Mesothelial cell of epicardium (in vitro differentiated cells): ENCODE measurements at places on chromosomes 4 and X.

DNA sequence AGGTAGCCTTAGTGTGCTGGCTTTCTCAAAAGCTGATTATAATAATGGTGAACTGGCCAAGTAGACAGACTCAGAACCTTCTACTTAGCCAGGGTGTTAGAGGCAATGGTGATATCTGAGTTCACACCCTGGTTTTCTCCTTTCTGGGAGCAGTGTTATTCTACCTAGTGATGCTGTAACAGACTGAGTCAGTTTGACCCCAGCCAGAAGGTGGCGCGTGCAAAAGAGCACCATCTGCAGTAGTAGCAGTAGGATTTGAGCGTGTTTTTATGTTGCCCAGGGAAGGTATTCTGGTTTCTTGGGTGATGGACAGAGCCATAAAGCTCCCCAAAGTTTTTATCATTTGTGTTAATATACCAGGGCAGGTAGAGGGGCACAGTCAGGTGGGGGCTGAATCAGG lies 143.8 kb upstream of the CPXCR1 start:
- no peak overlapping the region for H3K27ac ChIP-seq
- peaks cover 2% of the 10 kb centered on the region for H3K36me3 ChIP-seq
- DNase-seq: no peak
- no peak overlapping the region for H3K4me3 ChIP-seq
- H3K4me1 ChIP-seq: peaks cover 30% of the 10 kb centered on the region

GRCh38 chr4:189200353-189200752 lies 740.3 kb upstream of the FRG1 start:
- DNase-seq: no peak
- no peak overlapping the region for H3K4me3 ChIP-seq

GRCh38 chr4:82975792-82976191 lies 34.8 kb downstream of the LIN54 start:
- peaks cover 13% of the 10 kb centered on the region for H3K36me3 ChIP-seq
- no peaks in the 10 kb centered on the region for H3K27me3 ChIP-seq
- H3K4me3 ChIP-seq: no peak overlapping the region
- H3K27ac ChIP-seq: no peak overlapping the region

- H3K36me3 ChIP-seq: no peaks in the 10 kb centered on the region
- DNase-seq: no peak
- no peaks in the 10 kb centered on the region for H3K27me3 ChIP-seq
These were observed 87.7 kb upstream of the SRD5A3 start for GRCh38 chr4:55258152-55258865.

DNA sequence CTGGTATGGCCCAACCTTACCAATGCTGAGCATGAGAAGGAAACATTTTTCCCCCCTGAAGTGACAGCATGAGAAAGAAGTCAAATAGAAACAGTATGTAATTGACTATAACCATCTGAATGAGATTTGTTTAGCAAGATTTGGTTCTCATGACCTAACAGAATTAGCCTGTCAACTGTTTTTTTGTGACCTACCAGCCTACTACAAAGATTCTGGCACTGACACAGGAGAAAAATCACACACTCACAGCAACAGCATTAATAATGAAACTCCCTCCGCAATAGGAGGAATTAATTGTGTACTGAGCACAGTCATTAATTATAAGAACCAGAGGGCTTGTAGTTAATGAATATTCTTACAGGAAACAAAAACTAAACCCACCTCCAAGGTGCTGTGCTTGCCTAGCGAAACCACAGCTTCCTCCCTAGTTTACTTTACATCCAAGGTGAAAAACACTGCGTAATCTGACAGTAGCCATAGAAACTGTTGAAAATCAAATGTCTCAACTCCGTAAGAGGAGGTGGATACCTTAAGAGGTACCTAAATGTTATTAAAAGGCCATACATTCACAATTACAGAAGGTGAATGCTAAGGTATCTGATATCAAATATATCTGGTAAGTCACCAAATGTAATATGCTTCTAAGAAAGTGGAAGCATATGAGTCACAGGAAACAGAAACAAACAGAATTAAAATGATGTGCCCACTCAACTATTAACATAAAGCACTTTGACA lies 34.9 kb downstream of the MMRN1 start:
- H3K4me3 ChIP-seq: no peak overlapping the region
- H3K4me1 ChIP-seq: peaks cover 3% of the 10 kb centered on the region
- no peaks in the 10 kb centered on the region for H3K27me3 ChIP-seq
- DNase-seq: no peak
- no peak overlapping the region for H3K27ac ChIP-seq

GRCh38 chr4:165204462-165204830 lies 2.9 kb upstream of the KLHL2 start:
- no peaks in the 10 kb centered on the region for H3K36me3 ChIP-seq
- no peak for DNase-seq
- peaks cover 18% of the 10 kb centered on the region for H3K4me1 ChIP-seq
- peaks cover 25% of the 10 kb centered on the region for H3K27me3 ChIP-seq
- H3K27ac ChIP-seq: no peak overlapping the region
